ENCODE measurements at places on chromosomes 11 and 22.

DNA sequence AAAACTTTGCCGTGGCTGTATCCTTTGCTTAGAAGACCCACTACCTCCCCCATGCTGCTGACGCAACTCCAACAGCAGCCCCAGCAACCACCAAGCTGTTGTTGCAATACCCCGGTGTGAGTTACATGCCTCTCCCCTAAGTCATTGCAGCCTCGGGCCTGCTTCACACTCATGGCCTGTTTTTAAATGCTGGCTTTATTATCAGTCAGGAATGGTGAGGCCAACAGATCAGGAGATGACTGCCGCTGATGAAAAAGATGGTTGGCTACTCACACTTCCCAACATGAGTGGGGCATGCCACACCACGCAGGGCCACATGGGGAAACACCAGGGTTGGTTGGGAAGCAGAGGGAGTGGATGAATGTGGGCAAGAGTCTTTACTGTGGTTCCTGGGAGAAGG lies 171.5 kb upstream of the SYT13 start:
- no peak for ATAC-seq

- ATAC-seq, result no peak
Observed at GRCh38 chr11:106159836-106160235, 82.4 kb downstream of the AASDHPPT start.

GRCh38 chr22:33577862-33578411 lies 342.3 kb downstream of the LARGE1 start:
- ATAC-seq, result no peak

DNA sequence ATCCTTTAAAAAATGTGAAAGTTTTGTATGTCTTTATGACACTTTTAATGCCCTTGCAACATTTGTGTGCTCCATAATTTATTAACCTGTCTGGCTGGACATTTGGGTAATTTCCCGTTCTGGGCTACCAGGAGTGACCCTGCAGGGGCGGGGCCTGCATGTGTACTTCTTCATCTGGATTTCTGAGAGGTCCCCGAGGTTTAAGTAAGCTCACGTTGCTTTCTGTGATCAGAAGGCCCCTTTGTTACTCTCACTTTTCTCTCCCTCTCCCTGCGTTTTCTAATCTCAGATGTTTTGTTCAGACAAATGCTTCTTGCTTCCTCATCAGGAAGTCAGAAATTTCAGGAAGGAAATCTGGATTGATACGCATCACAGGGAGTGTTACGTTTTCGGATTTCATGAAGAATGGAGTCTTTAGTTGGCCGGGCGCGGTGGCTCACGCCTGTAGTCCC lies 78.9 kb upstream of the CRYBB3 start:
- ATAC-seq, result no peak

- ATAC-seq, result no peak
Observed at GRCh38 chr22:38839686-38840085, 4.1 kb downstream of the NPTXR start.

- no peak for ATAC-seq
Observed at GRCh38 chr11:111250936-111251335, 5.4 kb downstream of the POU2AF2 start.

All from stimulated activated memory B cell treated with anti-CD40 and anti-IgM and Interleukin-4, amounts not matched to agents 10 μg/mL and 1 μg/mL and 100 μg/mL, for 72 hours (primary cell).